IMR-90 (cell line): ENCODE measurements at places on chromosomes 11 and 22. TPM values are rescaled to one million over a fixed set of nuclear protein-coding genes. Genes with fewer than 3 reads are reported as not detected.

NCF4 gene
- total RNA-seq: not detected in 2 replicates

DNA sequence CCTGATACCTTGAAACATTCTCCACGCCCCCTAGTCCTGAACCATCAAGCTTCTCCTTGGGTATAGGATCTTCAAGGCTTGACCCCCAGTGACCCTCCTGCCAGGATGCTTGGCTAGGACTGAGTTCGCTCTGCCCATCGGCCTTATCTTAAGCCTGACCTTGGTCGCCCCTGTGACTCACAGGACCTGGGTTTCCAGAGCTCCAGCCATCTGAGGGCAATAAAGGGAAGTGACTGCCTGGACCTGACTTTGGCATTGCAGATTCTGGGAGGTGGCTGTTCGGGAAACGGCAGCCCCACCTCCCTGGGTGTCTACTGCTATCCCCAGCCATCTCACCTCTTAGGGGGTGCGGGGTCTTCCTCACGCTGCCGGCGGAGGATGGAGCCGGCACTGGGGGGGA is 15.4 kb downstream of the CARD10 start:
- DNase-seq: no peak

- DNase-seq: no peak
These were observed 30.8 kb upstream of the MOB2 start for GRCh38 chr11:1517117-1518005.

DNA sequence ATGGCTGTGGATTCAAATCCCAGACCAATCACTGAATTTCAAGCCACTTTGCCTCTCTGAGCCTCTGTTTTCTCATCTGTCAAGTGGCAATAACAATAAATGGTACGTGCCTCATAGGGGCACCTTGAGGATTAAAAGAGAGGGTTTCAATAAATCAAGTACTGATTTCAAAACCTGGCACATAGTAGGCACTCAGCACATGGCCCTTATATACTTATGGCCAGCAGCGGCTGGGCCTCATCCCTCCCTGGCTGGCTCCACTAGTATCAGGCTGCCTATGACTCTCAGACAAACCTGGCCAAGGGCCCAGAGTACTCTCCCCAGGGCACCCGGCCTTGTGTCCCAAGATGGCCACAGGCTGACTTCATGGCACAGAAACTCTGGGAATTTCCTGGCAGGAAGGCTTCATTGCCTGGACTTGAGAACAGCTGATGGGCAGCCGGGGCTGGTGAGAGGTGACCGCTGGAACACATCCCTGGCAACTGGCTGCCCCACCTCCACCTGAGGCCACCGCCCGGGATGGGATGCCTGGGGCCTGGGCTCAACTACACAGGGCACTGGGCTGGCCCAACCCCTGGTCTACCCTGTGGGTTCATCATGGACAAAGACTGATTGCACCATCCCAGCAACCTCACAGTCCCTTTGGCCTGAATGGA is 3.4 kb downstream of the FADS3 start:
- peak; percentile 90 for DNase-seq

DNA sequence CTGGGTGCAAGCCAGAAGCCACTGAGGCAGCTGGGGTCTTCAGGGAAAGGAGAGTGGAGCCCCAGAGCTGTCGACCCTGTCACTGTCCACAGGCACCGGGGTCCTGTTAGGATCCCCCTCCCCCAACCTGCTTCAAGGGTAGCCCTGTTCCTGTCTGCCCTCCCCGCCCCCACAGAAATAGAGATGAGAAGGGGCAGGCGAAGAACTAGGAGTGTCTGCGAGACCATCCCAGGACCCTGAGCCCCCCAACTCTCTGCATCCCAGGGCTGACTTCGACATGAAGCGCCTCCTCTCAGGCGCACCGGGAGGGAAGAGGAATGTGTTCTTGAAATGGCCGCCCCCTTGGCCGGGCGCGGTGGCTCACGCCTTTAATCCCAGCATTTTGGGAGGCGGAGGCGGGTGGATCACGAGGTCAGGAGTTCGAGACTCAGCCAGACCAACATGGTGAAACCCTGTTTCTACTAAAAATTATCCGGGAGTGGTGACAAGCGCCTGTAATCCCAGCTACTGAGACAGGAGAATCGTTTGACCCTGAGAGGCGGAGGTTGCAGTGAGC is 607 bp upstream of the ZNF70 start:
- no peak for DNase-seq

DNA sequence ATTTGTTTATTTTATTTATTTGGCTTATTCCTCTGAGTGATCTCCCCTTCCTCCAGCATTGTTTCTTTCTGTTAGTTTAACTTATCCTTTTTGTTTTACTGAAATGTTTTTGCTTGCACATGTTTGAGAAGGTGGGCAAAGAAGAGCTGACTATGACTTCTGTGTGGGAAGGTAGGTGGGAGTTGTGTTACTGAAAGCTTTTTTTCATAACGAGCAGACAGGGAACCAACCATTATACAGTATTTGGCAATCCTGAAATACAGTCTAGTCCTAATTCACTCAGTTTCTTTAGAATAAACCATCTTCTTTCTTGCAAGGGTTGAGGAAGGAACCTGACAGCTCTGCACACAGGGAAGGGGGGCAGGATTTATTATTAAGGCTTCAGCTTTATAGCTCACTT is 37.0 kb upstream of the PAK1 start:
- no peak for DNase-seq

DNA sequence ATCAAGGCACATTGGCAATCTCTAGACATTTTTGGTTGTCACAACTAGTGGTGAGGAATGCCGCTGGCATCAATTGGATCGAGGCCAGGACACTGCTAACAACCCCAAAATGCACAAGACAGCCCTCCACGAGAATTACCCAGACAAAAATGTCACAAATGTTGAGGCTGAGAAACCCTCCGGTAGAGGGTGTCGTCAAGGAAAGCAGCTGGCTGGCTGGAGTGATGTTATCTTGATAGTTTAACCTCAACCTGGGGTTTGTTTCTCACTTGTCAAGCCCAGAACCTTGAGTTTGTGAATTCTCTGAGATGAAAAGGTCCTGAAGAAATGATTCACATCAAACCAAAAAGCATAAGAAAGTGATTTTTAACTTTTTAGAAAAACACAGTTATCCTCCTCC is 21.1 kb upstream of the TMPRSS13 start:
- no peak for DNase-seq

- no peak for DNase-seq
These were observed 11.3 kb downstream of the IFT27 start for GRCh38 chr22:36764641-36765040.

KRTAP5-2 gene
- not detected in 2 replicates for total RNA-seq

GRCh38 chr11:107467696-107468095 is 10.1 kb upstream of the CWF19L2 start:
- no peak for DNase-seq

DNA sequence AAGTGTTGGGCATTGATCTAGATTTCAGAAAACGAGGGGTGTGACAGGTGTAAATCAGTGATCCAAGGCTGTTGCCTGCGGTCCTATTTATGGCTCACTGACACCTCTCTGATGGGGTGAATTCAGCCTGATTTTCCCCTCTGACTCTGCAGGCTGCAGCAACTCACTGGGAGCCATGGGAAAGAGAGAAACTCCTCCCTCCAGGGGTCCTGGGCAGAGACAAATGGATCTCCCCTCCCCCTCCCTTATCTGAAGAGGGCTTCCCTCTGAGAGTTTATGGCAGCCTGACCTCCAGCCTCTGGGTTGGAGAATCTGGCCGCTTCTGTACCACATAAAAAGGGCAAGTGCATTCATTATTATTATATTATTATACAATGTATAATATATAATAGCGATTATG is 1.8 kb upstream of the PKNOX2 start:
- no peak for DNase-seq

GRCh38 chr11:45156201-45156600 is 9.8 kb downstream of the PRDM11 start:
- DNase-seq: no peak

- DNase-seq: no peak
These were observed 113.8 kb upstream of the NARS2 start for GRCh38 chr11:78688460-78688859.

DNA sequence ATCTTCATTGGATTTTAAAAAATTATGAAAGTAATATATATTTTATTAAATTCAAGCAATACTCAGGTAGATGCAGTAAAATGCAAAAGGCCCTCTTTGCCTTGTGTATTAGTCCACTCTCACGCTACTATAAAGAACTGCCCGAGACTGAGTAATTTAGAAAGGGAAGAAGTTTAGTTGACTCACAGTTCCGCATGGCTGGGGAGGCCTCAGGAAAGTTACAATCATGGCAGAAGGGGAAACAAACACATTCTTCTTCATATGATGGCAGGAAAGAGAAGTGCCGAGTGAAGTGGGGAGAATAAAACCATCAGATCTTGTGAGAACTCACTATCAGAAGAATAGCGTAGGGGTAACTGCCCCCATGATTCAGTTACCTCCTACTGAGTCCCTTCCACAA is 130.8 kb downstream of the HIPK3 start:
- no peak for DNase-seq
